ENCODE measurements at places on chromosomes 6 and 20. TPM values are rescaled to one million over a fixed set of nuclear protein-coding genes. Genes with fewer than 3 reads are reported as not detected.

The RSPO4 gene
- total RNA-seq: 0.70 TPM

The DLL1 gene
- 15.9 TPM for total RNA-seq

GRCh38 chr6:157096522-157096921 lies 226.8 kb downstream of the TMEM242 start:
- DNase-seq: no peak

DNA sequence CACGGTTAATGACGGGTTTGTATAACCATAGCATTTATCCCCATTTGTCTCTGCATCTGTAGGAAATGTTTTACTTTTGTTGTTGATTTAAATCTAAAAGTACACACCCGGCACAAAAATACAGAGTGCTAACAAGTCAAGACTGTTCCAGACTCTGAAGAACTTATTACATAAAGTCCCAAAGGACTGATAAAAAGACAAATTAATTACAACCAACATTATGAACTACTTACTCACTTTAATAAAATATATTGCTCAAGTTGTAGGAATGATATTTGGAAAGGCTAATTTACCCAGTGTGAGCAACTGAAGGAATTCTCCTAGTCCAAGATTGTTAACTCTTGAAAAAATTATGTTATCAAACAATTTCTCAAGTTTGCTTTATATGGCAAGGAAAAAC lies 115.6 kb downstream of the KIF13A start:
- no peak for DNase-seq

GRCh38 chr20:25539742-25540672 lies 45.3 kb downstream of the NINL start:
- DNase-seq: no peak

- no peak for DNase-seq
These were observed 199.4 kb downstream of the TBC1D32 start for GRCh38 chr6:121134922-121135321.

GRCh38 chr6:163608204-163608644 lies 193.7 kb downstream of the QKI start:
- no peak for DNase-seq

GRCh38 chr6:75213112-75213511 lies 7.3 kb upstream of the COL12A1 start:
- no peak for DNase-seq

DNA sequence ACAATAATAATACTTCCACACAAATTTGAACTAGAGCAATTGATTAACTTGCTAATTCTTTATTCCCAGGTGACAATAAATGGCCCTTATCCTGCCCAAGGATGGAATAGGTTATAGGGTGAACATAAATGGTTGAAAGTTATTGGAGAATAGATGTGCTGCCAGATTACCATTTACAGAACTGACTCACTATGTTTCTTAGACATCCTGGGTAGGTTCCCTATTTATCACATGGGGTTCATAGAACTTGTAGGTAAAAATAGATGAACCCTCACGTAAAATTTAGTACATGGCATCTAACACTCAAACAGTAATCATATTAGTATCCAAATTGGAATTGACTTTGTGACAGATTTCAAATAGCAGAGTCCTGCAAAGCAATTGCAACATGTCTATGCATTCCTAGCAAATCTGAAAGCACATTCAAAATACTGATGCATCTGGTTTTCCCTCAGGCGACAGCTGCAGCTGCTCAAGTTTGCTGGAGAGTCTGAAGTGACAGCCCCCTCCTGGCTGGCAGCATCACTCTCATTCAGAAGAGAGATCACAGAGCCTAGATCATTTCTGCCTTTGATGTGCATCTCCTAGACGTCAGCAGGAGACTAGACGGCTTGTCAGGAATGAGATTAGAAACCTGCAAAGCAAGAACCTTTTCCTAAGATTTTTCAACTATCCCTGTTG lies 80.2 kb upstream of the RNF217 start:
- DNase-seq: no peak

DNA sequence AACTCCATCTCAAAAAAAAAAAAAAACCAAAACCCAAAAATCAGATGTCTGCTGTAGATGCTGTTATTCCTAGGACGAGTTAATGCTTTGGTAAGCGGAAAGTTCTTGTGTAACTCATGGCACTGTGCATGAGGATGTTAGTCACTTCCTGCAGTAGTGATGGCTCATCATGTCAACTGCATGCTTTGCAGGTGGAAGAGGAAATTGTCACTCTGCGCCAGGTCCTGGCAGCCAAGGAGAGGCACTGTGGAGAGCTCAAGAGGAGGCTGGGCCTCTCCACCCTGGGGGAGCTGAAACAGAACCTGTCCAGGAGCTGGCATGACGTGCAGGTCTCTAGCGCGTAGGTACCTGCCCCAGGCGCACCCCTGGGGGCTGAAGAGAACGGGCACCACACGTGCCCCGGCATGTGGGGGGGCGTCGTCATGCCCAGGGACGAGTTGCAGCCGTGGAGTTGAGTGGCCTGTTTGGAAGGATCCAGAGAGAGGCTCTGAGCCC lies 8.5 kb downstream of the TPD52L2 start:
- no peak for DNase-seq

DNA sequence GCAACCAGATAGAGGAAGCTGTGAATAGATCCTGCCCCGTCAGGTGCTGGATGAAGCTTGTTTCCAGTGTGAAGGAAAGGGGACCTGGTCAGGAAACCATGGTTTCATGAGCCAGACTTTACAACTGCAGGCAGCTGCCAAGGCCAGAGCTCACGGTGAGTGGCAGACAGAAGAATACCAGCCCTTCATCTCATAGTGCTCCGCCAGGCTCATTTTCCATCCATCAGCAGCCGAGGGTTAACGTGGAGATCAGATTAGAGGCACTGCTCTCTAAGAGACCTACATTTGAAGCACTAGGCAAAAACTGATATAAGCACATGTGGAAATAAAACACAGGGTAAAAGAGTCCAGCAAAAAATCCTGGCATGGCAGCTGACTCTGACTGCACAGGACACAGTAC lies 172.4 kb downstream of the CD24 start:
- DNase-seq: no peak
